ENCODE measurements at places on chromosomes 3 and 15.
A peak's percentile ranks its signal among the peaks of the same experiment; 100 is the strongest.

DNA sequence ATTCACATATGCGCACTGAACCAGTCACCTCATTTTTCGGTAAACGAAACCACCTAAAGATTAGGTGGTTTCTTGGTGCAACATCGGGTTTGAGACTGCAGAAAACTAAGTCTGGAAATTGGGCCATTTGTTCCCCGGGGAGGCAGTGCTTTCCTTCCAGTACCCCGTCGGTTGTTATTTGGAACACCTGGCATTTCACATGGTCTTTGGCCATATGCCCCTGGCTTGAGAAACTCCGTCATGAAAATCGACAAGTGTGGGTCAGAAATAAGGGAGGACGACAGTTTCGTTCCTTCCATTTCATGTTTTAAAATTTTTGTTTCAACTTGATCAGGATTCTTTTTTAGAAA lies 544 bp upstream of the GATM start:
- DNase-seq, result no peak

DNA sequence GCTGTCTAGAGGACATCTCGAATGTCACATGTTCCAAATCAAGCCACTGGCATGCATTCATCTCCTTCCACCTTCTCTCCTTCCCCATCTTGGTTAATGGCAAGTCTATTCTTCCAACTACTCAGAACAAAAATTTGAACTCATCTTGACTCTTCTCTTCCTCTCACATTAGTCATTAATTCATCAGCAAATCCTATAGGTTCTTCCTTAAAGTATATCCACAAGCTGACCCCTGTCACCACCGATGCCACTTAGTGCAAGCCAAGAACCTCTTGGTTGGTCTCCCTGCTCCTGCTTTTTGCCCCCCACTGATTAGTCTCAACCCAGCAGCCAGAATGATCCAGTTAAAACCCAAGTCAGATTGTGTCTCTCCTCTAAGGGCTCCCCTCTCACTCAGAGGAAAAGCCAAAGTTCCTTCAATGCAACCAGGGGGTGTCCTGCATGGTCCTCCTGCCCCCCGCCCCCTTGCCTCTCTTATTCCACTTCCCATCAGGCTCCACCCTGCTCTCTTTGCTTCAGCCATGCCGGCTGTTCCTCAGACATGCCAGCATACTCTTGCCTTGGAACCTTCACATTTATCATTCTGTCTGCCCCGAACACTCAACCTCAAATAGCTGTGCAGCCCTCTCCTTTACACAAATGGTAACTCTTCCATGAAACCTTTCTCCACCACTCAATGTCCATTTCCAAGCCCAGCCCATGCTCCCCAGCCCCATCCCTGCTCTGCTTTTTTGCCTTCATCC lies 1.0 kb upstream of the GALNT15 start:
- DNase-seq, result no peak

- DNase-seq, result peak; percentile 42
These were observed 51.8 kb downstream of the RGMA start for GRCh38 chr15:93036951-93037819.

GRCh38 chr3:13650210-13651056 lies 101.5 kb downstream of the FBLN2 start:
- peak; percentile 86 for DNase-seq

- DNase-seq, result peak; percentile 57
These were observed 36.6 kb downstream of the MRAS start for GRCh38 chr3:138384976-138385375.

DNA sequence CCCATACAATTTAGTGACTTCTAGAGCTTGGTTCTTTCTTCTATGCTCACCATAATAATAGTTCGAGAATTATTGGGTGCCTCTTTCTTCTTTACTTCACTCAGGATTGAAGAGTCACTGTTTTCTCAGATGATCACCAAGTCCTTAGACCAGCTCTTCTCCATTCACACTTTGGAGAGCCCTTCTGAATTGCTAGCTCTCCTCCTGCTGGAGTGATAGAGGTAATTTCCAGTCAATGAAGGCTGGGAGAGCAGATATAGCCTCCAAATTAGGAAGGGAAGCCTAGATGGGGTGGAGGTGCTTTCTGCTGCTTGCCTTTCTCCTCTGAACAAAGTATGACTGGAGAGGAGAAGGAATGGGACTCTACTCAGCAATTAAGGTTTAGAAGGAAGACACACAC lies 10.7 kb upstream of the BBX start:
- DNase-seq, result no peak

- no peak for DNase-seq
These were observed 44.1 kb upstream of the TFG start for GRCh38 chr3:100665230-100665629.

DNA sequence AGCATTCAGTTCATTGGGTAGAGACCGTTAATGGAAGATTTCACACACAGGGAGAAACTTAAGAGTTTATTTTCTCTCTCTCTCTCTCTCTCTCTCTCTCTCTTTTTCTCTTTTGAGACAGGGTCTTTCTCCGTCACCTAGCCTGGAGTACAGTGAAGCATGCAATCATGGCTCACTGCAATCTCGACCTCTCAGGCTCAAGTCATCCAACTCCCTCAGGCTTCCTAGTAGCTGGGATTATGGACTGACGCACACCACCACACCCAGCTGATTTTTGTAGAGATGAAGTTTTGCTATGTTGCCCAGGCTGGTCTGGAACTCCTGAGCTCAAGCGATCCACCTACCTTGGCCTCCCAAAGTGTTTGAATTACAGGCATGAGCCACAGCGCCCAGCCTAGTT lies 1.6 kb downstream of the WDR72 start:
- DNase-seq, result no peak

GRCh38 chr3:165788531-165788930 lies 48.7 kb downstream of the BCHE start:
- DNase-seq, result no peak

GRCh38 chr3:190739641-190740185 lies 122.8 kb downstream of the GMNC start:
- no peak for DNase-seq

DNA sequence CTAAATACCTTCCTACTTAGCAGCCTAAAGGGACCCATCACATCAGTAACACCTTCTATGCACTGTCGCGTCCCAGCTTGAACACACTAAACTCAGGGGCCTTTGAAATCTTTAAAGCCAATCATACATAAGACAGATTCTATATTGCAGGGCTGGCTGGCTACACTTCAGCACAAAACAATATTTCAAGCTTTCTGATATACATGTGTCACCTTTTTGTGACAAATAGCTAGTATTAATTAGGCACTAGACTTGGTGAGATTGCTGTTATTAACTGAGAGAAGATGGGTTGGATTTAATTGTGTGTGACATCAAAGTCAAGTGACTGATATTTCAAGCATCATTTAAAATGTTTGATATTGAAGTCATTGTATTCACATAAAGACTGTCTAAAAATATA lies 148.4 kb downstream of the ZIC4 start:
- no peak for DNase-seq

- DNase-seq, result peak; percentile 88
These were observed 10.2 kb downstream of the CDCP1 start for GRCh38 chr3:45135959-45136358.

- DNase-seq, result no peak
These were observed 36.3 kb downstream of the MBNL1 start for GRCh38 chr3:152305075-152305474.
